Activated CD4-positive, alpha-beta T cell treated with anti-CD3 and anti-CD28 coated beads for 4 hours (primary cell): ENCODE measurements at places on chromosomes 7 and 10.

DNA sequence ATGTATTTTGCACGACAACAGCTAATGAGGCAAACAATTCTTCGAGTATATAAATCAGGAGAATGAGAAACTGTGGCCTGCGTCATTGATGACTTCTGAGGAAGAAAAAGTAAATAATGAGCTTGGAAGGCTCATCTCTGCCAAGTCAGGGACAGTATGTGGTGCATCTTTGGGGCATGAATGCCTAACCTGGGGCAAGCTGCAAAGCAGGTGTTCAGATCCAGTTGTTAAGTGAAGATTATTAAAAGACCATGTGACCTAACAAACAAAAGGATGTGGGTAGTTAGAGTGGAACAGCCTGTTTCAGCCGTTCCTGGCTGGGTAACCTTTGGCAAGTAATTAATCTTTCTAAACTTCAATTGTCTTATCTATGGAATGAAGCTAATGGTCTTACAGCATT is 93.0 kb downstream of the LYZL2 start:
- DNase-seq, result no peak

- DNase-seq, result no peak
These were observed 155.3 kb upstream of the AKR1E2 start for GRCh38 chr10:4670737-4671136.

DNA sequence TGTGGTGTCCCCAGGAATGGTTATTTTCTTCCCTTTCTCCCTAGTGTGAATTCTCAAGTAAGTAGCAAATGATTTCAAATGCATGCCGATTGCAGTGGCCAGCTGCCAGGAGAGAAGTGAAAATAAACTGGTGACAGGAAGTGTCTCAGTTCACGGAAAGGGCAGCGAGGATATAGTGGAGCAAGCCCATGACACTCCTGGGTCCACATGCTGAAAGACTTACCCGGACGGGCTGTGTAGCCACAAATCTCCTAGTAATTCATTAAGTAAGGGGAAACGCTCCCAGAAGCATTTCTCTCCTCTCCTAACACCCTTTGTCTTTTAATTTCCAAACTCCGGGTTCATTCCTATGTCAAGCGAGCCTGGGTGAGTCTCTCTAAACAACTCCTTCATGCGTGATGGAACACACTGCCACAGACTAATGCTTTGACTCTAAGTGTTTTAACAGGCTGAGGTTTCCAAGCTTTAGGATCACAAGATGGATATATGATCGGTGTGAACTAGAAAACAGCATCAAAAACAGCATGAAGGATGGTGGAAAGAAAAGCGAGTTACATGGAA is 125.6 kb downstream of the CYP26A1 start:
- no peak for DNase-seq

DNA sequence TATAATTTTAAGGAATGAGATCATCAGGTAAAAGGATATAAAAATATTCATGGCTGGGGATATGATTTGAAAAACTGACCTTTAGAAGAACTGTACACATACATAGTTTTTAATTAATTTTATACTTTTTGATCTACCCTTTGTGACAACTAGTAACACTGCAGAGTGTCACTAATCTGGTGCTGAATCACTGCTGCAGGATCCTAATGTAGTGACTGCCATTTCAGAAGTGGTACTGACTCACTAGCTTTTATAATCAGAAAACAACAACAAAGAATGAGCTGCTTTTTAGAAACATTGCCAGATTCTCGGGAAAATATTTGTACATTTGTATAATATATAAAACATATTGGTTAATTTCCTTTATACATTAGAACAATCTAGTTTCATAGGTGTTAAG is 110.4 kb downstream of the HIPK2 start:
- DNase-seq, result no peak

DNA sequence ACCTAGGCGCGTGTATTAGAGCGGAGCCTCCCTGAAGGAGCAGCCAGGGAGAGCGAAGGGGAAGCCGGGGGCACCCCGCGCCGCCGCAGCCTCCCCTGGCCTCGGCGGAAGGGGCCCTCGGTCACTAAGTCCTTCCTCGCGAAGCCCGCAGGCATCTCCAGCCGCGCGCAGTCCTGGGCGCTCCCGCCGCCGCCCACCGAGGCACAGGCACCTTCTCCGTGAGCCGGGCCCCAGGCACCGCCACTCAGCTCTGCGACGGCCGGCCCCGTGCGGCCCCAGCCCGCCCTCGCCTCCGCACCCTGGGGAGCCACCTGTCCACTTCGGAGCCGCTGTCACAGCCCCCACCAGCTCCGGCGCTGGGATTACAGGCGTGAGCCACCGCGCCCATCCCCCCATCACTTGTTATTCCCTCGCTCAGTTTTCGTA is 80.8 kb downstream of the ZNF467 start:
- DNase-seq, result no peak

GRCh38 chr10:69636626-69637605 is 6.9 kb downstream of the FAM241B start:
- no peak for DNase-seq

- no peak for DNase-seq
These were observed 87.8 kb downstream of the ZRANB1 start for GRCh38 chr10:125029584-125030242.

GRCh38 chr10:70668454-70668970 is 3.8 kb upstream of the ADAMTS14 start:
- DNase-seq, result no peak

DNA sequence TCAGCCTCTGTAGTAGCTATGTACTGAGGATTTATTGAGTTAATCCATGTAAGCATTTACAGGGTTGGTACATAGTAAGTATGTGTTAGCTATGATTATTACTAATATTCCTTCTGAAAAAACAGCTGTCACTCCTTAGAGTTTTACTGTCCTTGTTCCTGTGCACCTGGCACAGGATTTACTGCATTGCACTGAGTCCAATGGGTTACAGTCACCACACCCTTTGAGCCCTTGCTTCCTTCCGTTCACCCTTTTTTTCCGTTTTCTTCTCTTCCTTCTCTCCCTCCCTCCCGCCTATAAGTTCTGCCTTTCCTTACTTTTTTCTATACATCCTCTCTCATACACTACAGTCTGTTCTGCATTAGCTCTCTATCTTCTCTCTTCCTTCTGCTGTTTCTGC is 12.5 kb upstream of the CDK6 start:
- DNase-seq, result no peak

DNA sequence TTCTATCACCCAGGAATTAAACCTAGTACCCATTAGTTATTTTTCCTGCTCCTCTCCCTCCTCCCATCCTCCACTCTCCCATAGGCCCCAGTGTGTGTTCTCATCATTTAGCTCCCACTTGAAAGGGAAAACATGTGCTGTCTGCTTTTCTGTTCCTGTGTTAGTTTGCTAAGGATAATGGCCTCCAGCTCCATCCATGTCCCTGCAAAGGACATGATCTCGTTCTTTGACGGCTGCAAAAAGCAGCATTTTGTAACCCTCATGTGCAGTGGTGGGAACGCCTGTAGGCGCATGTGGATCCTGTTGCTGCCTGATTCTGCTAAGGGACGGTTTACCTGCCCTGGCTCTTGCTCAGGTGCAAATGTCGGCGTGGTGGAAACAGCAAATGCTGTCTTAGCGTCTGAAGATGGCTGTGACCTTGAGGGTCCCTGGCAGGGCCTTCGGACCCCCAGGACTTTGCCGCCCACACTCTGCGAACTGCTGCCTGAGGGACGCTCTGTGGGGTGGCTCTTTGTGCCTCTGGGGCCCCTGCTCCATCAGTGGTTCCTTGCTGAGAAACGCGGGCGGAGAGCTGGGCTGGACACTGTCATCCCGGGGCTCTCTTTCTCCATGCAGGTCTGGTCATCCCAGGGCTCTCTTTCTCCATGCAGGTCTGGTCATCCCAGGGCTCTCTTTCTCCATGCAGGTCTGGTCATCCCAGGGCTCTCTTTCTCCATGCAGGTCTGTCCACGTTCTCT is 5.6 kb upstream of the MTG1 start:
- no peak for DNase-seq

DNA sequence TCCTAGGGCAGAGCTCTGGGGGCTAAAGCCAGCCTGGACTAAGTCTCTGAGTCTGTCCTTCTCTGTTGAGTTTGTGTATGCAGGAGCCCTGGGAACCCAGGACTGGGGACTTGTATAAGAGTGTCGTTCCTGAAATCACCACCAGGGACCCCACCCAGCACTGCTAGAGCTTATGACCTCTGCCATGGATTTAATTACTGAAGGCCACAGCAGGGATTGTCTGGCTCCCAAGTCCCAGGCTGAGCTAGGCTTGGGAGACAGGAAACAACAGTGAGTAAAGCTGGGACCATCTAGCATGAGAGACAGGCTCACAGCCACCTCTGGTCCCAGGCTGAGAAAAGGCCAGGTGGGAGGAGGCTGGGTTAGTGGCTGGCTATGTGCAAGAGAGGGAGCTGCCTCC is 1.4 kb upstream of the TSPAN15 start:
- DNase-seq, result peak; percentile 37

- no peak for DNase-seq
These were observed 200.0 kb upstream of the BMPER start for GRCh38 chr7:33705333-33705833.

DNA sequence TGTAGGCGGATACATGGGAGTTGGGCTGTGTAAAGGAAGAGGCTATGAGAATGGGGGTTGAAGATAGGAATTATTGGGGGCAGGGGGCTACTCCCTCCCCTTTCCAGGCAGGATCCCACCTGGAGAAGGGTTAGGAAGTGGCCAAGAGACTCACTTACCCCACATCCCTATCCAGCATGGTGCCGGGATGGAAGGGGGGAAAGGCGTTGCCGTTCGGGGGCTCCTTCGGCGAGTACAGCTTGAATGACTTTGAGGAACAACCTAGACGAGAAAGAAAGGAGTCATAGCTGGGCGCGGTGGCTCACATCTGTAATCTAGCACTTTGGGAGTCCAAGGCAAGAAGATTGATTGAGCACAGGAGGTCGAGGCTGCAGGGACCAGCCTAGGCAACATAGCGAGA is 8.9 kb downstream of the LDB1 start:
- no peak for DNase-seq

DNA sequence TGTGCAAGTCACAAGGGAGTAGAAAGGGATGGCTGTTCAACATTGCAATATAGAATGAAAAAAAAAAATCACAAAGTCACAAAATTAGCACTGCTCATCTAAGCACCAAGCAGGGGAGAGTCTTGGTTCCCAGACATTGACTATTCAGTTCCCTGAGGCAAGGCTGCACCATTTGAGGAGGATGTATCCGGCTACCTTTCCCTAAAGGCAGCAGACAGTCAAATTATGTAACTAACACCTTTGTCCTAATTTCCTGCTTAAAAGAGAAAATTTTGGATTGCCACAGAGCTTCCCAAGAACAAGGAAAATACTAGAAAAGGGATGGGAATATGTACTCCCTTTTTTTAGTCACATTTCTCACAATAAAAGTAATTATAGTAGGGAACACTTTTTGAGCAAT is 148.1 kb downstream of the PCLO start:
- no peak for DNase-seq

DNA sequence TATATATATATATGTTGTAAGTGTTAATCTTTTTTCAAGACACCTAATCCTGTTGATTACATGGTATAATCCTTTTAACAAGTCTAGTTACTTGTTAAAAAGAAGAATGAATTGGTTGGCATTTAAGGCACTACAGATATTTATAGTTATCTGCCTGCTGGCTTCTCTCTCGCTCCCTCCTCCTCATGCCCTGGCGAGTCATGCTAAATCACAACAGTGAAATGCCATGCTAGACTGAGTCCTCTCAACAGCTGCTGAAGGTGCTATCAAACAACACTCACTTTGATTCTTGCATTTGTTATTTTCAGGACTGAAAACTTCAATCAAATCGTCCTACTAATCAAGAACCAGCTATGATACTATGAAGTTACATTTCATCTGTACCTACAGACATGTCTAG is 15.4 kb downstream of the NRAP start:
- DNase-seq, result no peak

GRCh38 chr10:10498781-10499180 is 518.9 kb upstream of the CELF2 start:
- DNase-seq, result no peak

DNA sequence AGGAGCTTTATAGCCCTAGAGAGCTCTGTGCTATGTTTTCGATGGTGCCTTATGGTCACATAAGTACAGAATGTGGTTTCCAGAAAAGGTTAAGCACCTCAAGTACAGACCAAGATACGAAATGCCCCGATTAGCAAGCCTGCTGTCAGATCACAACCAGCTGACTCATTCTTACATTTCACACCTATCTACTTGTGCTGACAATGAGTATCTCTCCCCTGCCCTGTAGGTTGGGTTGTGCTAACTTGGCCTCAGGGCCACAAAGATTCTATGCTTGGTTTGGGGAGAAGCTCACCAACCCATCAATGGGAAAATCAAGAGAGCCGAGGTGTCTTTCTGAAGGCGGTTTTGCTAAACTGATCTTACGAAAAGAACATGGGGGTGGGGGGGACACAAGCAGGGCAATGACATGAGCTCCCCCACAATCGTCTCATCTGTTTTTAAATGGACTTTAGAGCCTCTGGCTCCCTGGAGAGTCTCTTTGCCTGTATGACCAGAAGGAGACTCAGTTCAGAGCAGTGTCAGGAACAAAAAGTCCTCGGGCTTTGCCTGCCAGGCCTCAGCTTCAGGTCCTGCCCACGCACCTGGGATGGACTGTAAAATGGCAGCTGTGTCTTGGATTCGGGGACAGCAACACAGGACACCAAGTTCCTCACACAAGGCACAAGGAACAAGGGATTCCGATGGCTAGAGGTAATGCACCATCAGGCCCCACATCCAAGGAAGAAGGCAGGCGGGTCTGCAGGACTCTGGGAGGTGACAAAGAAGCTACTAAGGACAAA is 55.1 kb downstream of the FAM53B start:
- peak; percentile 40 for DNase-seq

- peak; percentile 14 for DNase-seq
These were observed 58.8 kb downstream of the PARP12 start for GRCh38 chr7:140003913-140004382.

DNA sequence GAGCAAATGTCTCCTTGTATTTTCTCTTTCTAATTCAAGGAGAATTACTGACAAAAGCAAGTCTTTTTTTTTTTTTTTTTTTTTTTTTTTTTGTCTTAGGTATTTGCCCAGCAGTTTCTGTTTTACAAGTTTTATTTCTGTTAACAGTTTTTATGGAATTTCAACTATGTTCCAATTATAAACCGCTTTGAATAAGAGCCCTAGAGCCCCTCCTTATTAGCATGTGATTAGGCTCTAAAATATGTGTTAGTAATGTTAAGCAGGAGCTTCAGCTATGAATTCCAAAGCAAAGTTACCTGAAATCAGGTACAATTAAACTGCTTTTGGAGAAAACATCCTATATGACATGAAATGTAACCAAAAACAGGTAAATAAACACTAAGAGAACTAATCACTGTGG is 997.0 kb upstream of the POT1 start:
- no peak for DNase-seq

GRCh38 chr7:50056131-50056530 is 36.9 kb downstream of the ZPBP start:
- no peak for DNase-seq

DNA sequence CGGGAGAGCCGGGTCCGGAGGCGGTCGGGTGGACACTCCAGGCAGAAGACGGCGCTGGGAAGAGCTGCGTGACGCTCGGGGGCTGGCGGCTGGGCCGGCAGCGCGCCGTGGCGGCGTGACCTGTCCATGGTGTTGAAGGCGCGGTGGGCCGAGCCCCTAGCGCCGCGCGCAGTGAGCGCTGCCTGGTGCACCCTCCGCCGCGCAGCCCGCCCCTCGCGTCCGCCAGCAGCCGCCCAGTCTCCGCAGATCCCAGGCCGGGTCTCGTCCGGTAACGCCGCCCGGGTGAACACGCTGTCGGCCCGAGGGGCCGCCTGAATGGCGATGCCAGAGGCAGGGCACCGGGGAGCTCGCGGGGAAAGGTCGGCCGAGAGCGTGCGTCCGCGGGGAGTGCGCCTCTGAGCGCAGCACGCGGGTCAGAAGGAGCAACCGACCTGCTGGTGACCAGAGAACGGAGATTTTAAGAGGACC is 657 bp upstream of the TMEM178B start:
- DNase-seq, result no peak

- no peak for DNase-seq
These were observed 182.3 kb downstream of the NPSR1 start for GRCh38 chr7:34840176-34840785.
